ENCODE measurements at places on chromosomes 4 and X.

- DNase-seq = no peak
Observed at GRCh38 chr4:72895408-72895807, 174.1 kb downstream of the COX18 start.

DNA sequence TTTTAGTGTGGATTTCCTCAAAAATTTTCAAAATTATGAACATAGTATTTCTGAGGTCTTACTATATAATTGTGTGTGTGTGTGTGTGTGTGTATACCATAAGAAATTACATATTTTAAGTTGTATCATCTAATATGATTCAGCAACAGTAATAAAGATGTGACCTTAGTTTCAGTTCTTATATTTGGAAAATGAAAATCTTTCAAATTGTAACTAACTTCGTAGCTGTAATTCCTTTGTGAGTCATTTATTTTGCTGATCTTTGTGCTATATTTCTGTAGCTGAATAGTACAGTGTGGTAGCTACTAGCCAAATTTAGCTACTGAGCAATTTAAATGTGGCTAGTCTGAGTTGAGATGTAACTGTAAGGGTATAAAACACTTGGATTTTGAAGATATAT lies 116.4 kb downstream of the RAP1GDS1 start:
- DNase-seq = no peak

GRCh38 chr4:145781351-145781750 lies 101.4 kb downstream of the C4orf51 start:
- no peak for DNase-seq

- no peak for DNase-seq
Observed at GRCh38 chrX:12866451-12867377, at the start of gene TLR7. Gene TLR7 (plus strand): TSS chrX:12867072. CDS start chrX:12867579, 507 bp downstream.
